ENCODE measurements at places on chromosomes 6 and 20.

DNA sequence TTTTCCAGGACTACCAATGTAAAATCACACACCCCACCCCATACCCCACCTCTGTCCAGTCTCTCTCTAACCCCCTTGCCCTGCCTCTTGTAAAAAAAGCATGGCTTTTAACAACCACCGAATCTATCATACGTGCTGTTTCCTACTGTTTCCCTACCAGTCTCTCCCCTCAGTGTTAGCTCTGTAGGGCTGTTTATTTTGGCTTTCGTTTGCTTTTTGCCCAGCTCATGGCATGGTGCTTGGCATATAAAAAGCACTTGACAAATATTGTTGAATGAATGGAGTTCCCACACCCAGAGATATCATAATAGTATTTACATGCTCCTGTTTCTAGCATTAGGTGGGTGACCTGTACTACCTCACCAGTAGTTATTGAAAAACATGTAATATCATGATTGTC is 148.2 kb downstream of the OPRM1 start:
- DNase-seq: no peak

- no peak for DNase-seq
Measured at GRCh38 chr6:40725390-40725789, 138.2 kb upstream of the LRFN2 start.

GRCh38 chr6:124069230-124069950 is 265.7 kb downstream of the NKAIN2 start:
- DNase-seq: no peak

GRCh38 chr6:38154731-38155130 is 335.2 kb downstream of the ZFAND3 start:
- no peak for DNase-seq

GRCh38 chr6:154508573-154509375 is 1.7 kb downstream of the CNKSR3 start:
- DNase-seq: no peak

DNA sequence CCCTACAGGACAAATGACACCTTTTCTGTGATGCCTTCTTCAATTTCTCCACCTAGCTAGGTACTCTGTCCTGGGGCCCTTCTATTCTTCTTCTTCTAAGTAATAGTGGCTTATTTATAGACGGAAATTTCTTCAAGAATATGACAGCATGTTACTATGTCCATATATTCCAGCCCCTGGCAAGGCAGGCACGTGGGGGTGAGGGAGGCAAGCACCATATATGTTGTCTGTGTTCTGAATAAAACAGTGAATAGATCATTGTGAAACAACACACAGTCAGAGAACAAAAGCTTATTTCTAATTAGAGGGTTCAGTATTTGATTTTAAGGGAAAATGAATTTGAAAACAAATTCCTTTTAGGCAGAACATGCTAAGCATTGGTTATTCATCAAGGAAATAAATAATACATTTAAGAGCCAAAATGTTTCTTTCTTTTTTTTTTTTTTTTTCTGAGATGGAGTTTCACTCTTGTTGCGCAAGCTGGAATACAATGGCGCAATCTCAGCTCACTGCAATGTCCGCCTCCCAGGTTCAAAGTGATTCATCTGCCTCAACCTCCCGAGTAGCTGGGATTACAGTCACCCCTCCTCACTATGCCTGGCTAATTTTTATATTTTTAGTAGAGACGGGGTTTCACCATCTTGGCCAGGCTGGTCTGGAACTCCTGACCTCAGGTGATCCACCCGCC is 6.2 kb downstream of the HEBP2 start:
- DNase-seq: peak; percentile 32

DNA sequence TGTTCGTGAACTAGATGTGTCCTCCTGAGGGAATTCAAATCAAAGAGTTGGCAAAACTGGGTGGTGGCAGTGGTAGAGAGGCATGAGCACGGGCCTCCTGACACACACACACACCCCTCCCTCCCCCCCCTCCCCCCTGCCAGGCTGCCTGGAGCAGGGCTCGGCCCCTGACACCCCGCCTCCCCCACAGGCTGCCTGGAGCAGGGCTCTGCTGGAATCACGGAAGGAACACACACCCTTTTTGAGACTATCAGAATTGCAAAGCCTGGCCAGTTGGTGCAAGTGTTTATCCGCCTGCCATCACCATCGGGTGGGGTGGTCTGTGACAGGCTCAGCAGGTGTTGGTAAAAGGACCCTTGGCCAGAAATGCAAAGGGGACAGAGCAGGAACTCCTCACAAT is 59.0 kb downstream of the FAM120B start:
- no peak for DNase-seq

GRCh38 chr20:513429-513828 is 30.2 kb downstream of the CSNK2A1 start:
- no peak for DNase-seq

DNA sequence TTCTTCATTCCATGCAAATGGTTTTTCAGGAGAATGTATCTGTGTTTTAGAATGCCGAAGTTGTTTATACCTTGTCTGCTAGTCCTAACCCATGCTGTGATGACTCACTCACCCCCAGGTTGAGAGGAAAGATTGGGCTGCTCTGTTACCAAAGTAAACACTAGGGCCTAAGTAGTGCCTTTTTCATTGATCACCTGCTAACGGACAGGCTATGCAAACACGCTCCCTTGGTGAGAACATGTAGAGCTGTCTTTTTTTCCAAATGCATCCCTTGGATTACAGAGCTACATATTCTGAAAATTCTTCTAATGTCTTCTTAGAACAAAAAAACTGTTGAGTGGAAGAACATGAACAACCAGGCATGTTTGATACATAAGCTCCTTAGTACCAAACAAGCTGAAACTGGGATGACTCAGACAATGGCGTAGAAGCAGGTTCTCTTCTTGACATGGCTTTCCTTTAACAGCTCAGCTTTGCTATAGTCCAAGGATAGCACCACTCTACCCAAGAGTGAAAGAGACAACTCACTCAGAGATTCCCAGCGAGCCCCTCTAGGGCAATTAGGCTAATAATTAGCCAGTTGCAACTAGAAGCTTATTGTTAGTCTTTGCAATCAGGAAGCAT is 20.5 kb downstream of the PERP start:
- DNase-seq: peak; percentile 53

DNA sequence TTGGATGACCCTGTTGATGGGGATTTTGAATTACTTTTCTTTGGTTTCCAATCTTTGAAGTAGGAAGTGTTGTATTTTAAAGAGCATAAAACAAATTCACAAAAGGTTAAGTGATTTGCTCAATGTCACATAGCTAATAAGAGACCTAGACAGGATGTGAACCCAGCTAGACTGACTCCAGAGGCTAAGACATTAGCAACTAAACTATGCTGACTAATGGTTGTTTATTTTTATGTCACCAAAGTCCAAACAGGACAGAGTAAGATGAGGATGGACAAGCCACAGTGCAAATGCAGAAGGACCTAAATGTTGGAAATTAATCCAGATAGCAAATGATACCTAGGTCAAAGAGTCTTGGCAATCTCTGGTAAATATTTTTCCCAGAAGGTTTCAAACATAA is 38.0 kb downstream of the OGFRL1 start:
- no peak for DNase-seq

GRCh38 chr6:125451750-125452149 is 150.0 kb upstream of the HDDC2 start:
- no peak for DNase-seq
